ENCODE measurements at places on chromosomes 7 and 10.
A peak's percentile ranks its signal among the peaks of the same experiment; 100 is the strongest.

GRCh38 chr10:124180947-124181549 is 87.7 kb upstream of the CHST15 start:
- H3K4me1 ChIP-seq: no peaks in the 10 kb centered on the region
- H3K27me3 ChIP-seq: no peaks in the 10 kb centered on the region
- H3K4me3 ChIP-seq: no peak overlapping the region
- H3K27ac ChIP-seq: no peak overlapping the region

DNA sequence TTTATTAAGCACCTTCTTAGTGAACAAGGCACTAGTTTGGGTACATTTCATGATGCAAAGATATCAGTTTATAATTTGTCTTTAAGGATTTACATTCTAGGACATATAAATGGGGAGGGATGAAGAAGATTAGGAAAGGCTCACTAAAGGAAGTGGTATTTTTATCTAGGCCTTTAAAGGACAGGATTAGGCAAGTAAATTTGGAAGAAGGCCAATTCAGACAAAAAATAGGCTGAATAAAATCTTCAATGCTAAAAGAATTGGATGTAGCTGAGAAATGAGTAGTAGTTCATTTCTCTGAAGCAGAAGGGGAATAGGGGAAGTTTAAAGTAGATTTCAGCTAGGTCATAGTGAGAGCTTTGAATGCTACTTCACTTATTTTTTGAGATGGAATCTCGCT is 4.8 kb upstream of the FAM24B start:
- no peak for DNase-seq
- H3K27ac ChIP-seq: no peak overlapping the region
- no peaks in the 10 kb centered on the region for H3K27me3 ChIP-seq
- no peak overlapping the region for H3K4me3 ChIP-seq

- no peaks in the 10 kb centered on the region for H3K4me1 ChIP-seq
- H3K27ac ChIP-seq: no peak overlapping the region
- H3K27me3 ChIP-seq: no peaks in the 10 kb centered on the region
- H3K36me3 ChIP-seq: no peaks in the 10 kb centered on the region
- DNase-seq: no peak
Measured at GRCh38 chr10:21406595-21407193, 118.8 kb downstream of the SKIDA1 start.

- H3K27ac ChIP-seq: no peak overlapping the region
- H3K27me3 ChIP-seq: no peaks in the 10 kb centered on the region
- no peaks in the 10 kb centered on the region for H3K36me3 ChIP-seq
- no peak for DNase-seq
- no peak overlapping the region for H3K4me3 ChIP-seq
- H3K4me1 ChIP-seq: no peaks in the 10 kb centered on the region
Measured at GRCh38 chr7:51067258-51067657, 249.4 kb downstream of the COBL start.

DNA sequence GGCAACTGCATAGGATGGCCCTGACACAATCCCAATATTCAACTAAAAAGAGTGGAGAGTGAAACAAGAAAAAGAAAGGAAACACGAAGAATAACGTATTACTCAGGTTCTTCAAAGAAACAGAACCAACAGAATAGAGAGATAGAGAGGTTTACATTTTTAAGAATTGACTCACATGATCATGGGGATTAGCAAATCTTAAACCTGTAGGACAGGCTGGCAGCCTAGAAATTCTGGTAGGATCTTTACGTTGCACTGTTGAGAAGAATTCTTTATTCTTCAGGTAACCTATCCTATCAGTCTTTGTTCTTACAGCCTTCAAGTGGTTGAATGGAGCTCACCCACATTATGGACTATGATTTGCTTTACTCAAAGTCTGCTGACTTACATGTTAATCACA is 103.9 kb downstream of the AASS start:
- H3K27ac ChIP-seq: no peak overlapping the region
- no peak for DNase-seq
- no peaks in the 10 kb centered on the region for H3K36me3 ChIP-seq
- no peak overlapping the region for H3K4me3 ChIP-seq
- H3K4me1 ChIP-seq: no peaks in the 10 kb centered on the region

DNA sequence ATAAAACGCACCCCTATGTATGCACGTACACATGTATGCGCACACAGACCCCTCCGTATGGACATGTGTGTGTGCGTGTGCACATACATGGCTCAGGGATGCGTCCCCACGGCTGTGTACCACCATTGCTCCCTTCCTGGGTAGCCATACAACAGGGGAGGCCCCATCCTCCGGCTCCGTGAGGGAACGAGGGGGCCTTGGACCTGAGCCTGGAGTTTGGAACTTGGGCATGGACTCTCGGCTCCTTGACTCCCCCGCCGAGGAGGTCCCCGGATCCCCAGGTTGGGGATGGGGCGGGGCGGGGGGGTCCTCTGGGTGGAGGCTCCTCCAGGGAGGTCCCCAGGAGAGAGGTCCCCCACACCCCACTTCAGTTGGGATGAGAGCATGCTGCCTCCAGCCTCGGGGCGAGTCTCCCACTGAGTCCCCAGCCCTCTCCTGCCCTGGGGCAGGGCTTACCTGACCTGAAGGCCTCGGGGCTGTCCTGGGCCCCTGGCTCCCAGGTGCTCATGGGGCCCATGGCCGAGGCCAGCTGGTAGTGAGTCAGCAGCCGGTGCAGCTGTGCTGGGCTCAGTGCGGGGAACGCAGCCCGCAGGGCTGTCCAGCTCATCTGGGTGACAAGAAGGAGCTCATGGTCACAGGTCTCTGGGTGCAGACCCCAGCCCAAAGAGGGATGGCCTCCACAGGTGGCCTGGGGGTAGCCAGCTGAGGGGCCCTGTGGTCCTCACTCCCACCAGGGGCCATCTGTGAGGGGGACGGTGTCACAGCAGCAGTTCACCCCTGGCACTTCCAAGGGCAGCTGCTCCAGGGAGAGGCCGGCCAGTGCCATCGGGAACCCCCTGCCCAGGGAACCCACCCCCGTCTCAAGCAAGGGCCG is 29.9 kb downstream of the AP5Z1 start:
- H3K27ac ChIP-seq: no peak overlapping the region
- no peaks in the 10 kb centered on the region for H3K27me3 ChIP-seq
- no peak overlapping the region for H3K4me3 ChIP-seq
- no peak for DNase-seq
- peaks cover 15% of the 10 kb centered on the region for H3K4me1 ChIP-seq

- peaks cover 23% of the 10 kb centered on the region for H3K4me1 ChIP-seq
Measured at GRCh38 chr7:20777377-20778062, 9.2 kb downstream of the SP8 start.

DNA sequence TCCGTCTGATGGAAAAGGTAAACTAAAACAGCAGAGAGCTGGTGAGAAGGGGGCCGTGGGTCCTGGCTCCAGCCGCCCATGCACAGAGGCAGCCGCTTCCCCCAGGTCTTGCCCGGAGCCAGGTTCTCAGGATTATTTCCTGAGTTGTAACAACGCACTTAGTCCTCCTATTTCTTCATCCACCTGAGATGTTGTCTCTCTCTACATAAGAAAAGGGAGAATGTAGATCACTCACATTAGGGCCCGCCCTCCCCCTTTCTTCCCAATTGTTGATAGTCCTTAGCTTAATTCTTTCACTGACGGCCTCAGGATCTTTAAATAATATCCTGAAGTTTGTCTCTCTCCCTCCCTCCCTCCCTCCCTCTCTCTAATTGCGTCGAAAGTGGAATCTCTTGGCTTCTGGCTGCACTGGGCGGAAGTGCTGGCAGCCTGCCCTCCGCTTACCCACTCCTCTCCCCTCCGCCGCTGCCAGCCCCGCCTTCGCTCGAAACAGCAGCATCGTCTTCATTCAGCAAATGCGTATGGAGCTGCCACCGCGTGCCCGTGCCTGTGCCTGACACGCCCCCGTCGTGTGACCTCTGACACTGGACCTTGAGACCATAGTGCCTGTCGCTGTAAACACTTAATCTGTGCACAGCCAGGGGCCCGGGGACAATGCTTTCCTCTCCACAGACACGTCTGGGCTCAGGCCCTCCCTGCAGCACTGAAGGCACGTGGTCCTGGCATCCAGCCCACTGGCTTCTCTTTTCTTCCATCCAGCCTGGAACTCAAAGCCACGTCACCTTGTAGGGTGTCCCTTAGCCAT is 174.5 kb upstream of the PPP2R2D start:
- no peak for DNase-seq
- H3K4me3 ChIP-seq: no peak overlapping the region
- no peaks in the 10 kb centered on the region for H3K27me3 ChIP-seq

- DNase-seq: no peak
- no peaks in the 10 kb centered on the region for H3K27me3 ChIP-seq
- no peak overlapping the region for H3K4me3 ChIP-seq
- H3K36me3 ChIP-seq: no peaks in the 10 kb centered on the region
- H3K27ac ChIP-seq: no peak overlapping the region
Measured at GRCh38 chr10:82089327-82089726, 214.3 kb downstream of the NRG3 start.

DNA sequence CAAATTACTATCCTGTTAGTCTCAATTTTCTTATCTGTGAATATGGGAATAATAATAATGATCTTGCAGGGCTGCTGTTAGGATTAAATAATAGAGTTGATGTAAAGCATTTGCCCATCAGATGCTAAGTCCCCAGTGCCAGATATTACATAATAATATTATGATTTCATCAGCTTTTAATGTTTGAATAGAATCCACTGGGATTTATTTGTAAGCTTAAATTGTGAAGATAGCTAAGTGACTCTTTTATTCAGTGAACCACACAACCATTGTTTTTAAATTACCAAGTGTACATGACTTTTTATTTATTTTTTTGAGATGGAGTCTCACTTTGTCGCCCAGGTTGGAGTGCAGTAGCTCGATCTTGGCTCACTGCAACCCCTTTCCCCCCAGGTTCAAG is 510.3 kb upstream of the DPP6 start:
- H3K4me1 ChIP-seq: no peaks in the 10 kb centered on the region
- H3K27ac ChIP-seq: no peak overlapping the region
- DNase-seq: no peak

DNA sequence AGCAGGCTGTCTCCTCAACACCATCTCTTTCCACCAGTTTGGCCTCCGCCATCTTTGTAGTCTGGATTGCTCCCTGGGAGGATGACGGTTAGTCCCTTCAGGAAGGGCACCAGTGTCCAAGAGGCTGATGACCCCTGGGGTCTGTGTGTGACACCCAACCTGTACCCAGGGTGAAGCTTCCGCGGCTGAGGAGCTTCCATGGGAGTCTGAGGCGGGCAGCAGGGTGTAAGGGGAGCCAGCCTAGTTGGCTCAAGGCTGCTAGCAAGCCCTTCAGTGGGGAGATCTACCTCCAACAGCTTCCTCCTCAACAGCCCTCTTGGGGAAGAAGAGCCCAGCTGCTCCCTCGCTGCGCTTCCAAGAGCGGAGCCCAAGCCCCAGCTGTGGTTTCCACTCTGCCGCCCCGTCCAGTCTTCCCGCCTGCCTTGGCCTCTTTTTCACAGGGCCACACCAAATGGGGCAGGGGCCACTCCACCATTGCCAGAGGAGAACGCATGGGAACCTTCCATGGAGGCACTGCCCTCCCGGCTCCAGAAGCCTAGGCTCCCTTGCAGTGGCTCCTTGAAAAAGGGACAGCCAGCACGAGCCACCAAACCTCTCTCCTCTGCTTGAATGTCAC is 57.4 kb downstream of the TMEM209 start:
- H3K27ac ChIP-seq: no peak overlapping the region
- no peak overlapping the region for H3K4me3 ChIP-seq
- peaks cover 67% of the 10 kb centered on the region for H3K4me1 ChIP-seq
- peak; percentile 15 for DNase-seq

DNA sequence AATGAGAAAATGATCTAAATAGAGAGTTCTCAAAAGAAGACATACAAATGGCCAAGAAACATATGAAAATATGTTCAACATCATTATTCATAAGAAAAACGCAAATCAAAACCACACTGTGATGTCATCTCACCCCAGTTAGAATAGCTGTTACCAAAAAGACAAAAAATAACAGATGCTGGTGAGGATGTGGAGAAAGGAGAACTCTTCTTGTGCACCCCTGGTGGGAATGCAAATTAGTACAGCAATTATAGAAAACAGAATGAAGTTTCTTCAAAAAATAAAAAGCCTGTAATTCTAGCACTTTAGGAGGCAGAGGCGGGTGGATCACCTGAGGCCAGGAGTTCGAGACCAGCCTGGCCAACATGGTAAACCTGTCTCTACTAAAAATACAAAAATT is 199.3 kb downstream of the PARD3 start:
- no peaks in the 10 kb centered on the region for H3K36me3 ChIP-seq
- H3K4me3 ChIP-seq: no peak overlapping the region
- no peak for DNase-seq

DNA sequence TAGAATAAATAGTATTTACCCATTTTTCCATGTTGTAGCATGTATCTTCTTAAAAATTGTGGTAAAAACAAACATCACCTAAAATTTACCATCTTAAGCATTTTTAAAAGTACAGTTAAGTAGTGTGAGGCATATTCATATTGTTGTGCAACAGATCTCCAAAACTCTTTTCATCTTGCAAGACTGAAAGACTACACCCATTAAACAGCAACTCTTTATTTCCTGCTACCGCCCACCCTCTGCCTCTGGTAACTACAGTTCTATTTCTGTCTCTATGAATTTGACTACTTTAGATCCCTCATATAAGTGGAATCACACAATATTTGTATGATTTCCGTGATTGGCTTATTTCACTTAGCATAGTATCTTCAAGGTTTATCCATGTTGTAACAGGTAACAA is 40.0 kb upstream of the AGBL3 start:
- no peak overlapping the region for H3K27ac ChIP-seq
- H3K4me3 ChIP-seq: no peak overlapping the region
- DNase-seq: no peak
- H3K27me3 ChIP-seq: no peaks in the 10 kb centered on the region
- H3K4me1 ChIP-seq: no peaks in the 10 kb centered on the region
- no peaks in the 10 kb centered on the region for H3K36me3 ChIP-seq

- H3K27me3 ChIP-seq: no peaks in the 10 kb centered on the region
- DNase-seq: no peak
- no peak overlapping the region for H3K27ac ChIP-seq
- no peak overlapping the region for H3K4me3 ChIP-seq
- no peaks in the 10 kb centered on the region for H3K4me1 ChIP-seq
Measured at GRCh38 chr7:136234040-136234439, 256.9 kb upstream of the MTPN start.

DNA sequence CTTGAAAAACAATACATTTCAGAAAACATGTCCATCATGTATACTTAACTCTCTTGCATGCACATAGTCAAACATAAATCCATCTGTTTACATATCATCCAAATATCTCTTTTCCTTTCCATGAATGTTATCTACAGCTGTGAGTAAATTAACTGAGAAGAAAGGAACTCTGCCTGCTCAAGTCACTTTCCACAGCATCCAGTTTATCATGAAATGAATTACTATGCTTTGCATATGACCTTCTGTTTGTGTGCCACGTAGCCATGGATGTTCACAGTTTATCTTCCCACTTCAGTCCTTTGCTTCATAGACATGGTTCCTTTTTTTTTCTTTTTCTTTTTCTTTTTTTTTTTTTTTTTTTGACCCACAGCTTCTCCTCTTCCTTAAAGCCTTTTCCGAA is 39.6 kb downstream of the BZW2 start:
- no peak overlapping the region for H3K27ac ChIP-seq
- peaks cover 14% of the 10 kb centered on the region for H3K4me1 ChIP-seq
- no peaks in the 10 kb centered on the region for H3K27me3 ChIP-seq

GRCh38 chr7:116955340-116955739 is 2.0 kb downstream of the ST7 start:
- H3K27me3 ChIP-seq: no peaks in the 10 kb centered on the region
- H3K36me3 ChIP-seq: no peaks in the 10 kb centered on the region
- no peak overlapping the region for H3K27ac ChIP-seq
- H3K4me3 ChIP-seq: no peak overlapping the region

GRCh38 chr10:60654813-60655464 is 123.3 kb upstream of the CDK1 start:
- H3K27ac ChIP-seq: no peak overlapping the region
- DNase-seq: no peak
- no peak overlapping the region for H3K4me3 ChIP-seq
- peaks cover 13% of the 10 kb centered on the region for H3K4me1 ChIP-seq
- H3K36me3 ChIP-seq: no peaks in the 10 kb centered on the region
